Activated CD4-positive, alpha-beta T cell treated with anti-CD3 and anti-CD28 coated beads, Interleukin-2, amount 10 ng/mL, durations not matched to agents 24 days and 14 days (primary cell): ENCODE measurements at places on chromosomes 2 and 18. TPM values are rescaled to one million over a fixed set of nuclear protein-coding genes. Genes with fewer than 3 reads are reported as not detected.

- peaks cover 56% of the 10 kb centered on the region for H3K36me3 ChIP-seq
- H3K4me1 ChIP-seq: peaks cover 33% of the 10 kb centered on the region
- H3K27ac ChIP-seq: peak overlapping the region; percentile 70
- H3K4me3 ChIP-seq: no peak overlapping the region
Observed at GRCh38 chr2:73856214-73856613, 27.5 kb downstream of the STAMBP start.

The IL36RN gene
- not detected in 2 replicates for total RNA-seq

The MROH2A gene
- not detected in 2 replicates for total RNA-seq

The TNS1 gene
- total RNA-seq: 0.70 and 1.3 TPM in 2 replicates

- no peaks in the 10 kb centered on the region for H3K36me3 ChIP-seq
- no peak overlapping the region for H3K4me3 ChIP-seq
- no peak for DNase-seq
- no peaks in the 10 kb centered on the region for H3K4me1 ChIP-seq
- peaks cover 7% of the 10 kb centered on the region for H3K27me3 ChIP-seq
Observed at GRCh38 chr2:205564346-205565141, 117.8 kb upstream of the NRP2 start.

DNA sequence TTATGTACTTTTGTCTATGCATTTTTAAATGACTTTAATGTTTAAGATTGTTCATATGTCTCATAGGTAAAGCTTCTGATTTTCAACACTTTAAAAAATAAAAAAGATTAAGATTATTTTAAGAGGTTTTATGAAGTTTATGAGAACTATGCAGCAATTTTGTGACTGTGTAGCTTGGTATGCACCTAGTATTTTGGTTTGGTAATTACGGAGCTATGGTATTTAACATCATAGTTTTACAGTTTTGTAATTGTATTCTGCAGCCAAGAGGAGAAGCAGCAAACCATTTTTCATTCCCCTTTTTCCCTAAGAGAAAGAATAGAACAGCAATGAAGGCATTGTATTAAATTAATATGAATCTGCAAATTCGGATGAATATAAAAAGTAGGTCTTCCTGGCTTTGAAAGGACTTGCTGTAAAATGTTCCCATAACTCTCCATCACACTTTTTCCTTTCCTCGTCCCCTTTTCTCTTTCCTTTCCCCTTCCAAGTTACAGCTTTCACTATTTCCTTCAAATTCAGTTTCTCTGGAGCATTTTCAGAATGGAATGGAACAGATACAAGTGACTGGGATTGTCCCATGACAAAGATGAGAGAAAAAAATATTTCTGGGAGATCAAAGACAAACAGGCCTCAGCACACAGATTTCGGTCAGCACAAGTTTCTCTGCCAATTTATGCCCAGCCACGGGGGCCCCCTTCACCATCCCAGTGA, 26.1 kb upstream of the PIEZO2 start:
- peak; percentile 0 for DNase-seq
- H3K27ac ChIP-seq: no peak overlapping the region
- H3K36me3 ChIP-seq: no peaks in the 10 kb centered on the region
- no peaks in the 10 kb centered on the region for H3K27me3 ChIP-seq
- H3K4me3 ChIP-seq: no peak overlapping the region

DNA sequence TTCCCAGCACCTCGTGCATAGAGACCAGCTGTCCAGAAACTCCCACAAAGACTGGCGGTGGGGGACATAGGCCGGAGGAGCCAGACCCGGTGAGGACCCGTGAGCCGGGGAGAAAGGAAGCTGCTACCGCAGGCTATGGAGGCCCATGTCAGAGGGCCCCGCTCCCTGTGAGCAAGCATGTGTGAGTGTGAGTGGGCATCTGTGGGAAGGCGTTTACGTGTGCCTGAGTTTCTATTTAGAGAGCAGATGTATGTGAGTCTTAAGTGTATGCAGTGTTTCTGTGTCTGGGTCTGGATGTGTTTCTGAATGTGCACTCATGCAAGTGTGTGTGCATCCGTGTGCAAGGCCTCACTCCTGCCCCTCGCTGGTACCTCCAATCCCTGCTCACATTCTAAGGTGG, 187.8 kb upstream of the RAB6C start:
- H3K27me3 ChIP-seq: no peaks in the 10 kb centered on the region
- no peak for DNase-seq
- no peak overlapping the region for H3K4me3 ChIP-seq
- H3K27ac ChIP-seq: no peak overlapping the region
- no peaks in the 10 kb centered on the region for H3K4me1 ChIP-seq

DNA sequence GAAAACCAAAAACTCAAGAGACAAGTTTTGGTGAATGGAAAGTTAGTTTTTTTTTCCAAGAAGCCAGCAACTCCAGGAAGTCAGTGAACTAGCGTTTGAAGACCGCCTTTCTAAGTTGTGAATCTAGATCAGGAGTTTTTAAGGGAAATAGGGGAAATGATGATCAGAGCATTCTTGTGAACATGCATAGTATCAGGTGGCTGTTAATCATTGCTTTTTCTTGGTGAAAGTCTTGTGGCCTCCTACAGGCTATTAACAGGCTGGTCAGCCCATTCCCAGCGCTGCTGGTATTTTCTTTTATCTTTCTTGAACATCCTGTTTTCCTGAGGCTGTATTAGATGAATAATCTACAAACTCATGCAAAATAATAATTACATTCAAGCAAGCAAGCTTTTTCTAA, 155.8 kb downstream of the PTPRM start:
- H3K27ac ChIP-seq: no peak overlapping the region
- DNase-seq: no peak
- no peaks in the 10 kb centered on the region for H3K27me3 ChIP-seq
- H3K36me3 ChIP-seq: no peaks in the 10 kb centered on the region
- no peaks in the 10 kb centered on the region for H3K4me1 ChIP-seq
- H3K4me3 ChIP-seq: no peak overlapping the region

The EFEMP1 gene
- total RNA-seq: not detected in 2 replicates

DNA sequence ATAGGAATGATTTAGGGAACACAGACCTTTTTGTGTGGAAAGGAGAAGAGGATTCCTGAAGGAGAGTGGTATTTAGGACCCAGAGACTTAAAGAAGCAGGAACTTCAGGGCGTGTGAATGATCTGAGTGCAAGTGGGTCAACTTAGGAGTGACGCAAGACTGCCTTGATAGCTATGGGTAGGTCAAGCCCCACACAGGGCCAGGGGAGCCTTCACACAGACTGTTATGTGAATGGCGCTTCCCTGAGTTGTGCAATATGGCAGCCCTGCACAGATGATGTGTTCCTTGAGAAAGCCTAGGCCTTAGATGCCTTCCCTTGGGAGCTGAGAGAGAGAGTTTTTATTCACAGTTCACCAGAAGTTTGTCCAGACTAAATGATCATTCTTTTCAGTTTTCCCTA, 47.1 kb upstream of the IGFBP5 start:
- no peaks in the 10 kb centered on the region for H3K4me1 ChIP-seq
- no peak overlapping the region for H3K4me3 ChIP-seq
- no peak for DNase-seq
- peaks cover 6% of the 10 kb centered on the region for H3K27me3 ChIP-seq
- no peak overlapping the region for H3K27ac ChIP-seq
